ENCODE measurements at places on chromosomes 1 and 21.

DNA sequence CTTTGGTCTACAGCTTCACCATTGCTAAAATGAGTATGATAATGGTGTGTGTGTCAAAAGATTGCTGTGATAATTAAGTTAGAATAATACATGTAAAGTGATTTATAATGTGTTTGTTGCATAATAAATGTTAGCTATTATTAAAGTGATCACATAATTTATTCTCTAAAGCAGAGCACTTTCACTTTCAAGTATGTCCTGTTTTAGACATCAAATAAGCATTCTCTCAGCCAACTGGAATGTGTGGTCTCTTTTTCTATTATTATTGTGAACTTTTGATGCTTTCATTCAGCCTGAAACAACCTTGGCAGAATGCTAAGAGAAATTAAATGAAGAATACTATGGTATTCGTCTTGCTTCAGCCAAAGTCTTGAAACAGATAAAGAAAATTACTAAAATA is 102.8 kb upstream of the COL11A1 start:
- DNase-seq = no peak

DNA sequence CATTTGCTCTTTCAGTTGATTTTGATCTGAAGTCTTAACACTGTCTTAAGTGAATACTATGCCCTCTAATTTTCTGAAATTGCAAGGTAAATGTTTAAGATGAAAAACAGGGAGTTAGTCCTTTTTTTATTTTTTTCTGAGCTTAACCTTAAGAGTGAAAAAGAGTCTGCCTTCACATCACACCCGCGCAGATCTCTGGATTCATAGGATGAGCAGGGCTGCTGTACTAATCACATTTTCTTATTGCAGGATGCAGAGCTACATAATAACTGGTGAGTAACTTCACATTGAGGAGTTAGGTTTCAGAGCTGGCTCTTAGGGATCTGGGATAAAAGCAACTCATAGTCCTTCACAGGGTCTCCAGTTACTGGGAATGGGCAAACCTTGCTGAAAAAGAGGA is 188.7 kb upstream of the ATP1B1 start:
- DNase-seq = no peak

- DNase-seq = no peak
These were observed 261.7 kb downstream of the KCNJ6 start for GRCh38 chr21:37654596-37654995.

GRCh38 chr1:83746234-83746633 is 252.7 kb downstream of the TTLL7 start:
- DNase-seq = no peak

- peak; percentile 42 for DNase-seq
These were observed 43.2 kb downstream of the ELK4 start for GRCh38 chr1:205588636-205589035.

DNA sequence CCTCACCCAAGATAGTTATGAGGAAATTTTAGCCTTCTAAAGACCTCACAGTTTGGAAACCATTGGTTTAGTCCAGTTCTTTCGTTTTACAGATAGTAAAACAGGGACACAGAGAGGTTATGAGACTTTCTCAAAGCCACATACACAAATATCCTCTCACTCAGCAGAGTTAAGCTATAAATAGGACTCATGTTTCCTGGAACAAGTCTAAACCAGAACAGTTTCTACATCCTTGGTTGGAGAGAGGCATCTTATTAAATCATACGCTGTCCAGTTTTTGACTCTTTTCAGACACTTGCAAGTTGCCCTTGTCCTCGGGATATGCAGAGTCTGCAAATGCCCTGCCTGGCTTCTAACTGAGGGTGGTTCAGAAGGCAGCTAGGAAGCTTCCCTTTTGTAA is 462.1 kb upstream of the DEPDC1 start:
- DNase-seq = no peak

DNA sequence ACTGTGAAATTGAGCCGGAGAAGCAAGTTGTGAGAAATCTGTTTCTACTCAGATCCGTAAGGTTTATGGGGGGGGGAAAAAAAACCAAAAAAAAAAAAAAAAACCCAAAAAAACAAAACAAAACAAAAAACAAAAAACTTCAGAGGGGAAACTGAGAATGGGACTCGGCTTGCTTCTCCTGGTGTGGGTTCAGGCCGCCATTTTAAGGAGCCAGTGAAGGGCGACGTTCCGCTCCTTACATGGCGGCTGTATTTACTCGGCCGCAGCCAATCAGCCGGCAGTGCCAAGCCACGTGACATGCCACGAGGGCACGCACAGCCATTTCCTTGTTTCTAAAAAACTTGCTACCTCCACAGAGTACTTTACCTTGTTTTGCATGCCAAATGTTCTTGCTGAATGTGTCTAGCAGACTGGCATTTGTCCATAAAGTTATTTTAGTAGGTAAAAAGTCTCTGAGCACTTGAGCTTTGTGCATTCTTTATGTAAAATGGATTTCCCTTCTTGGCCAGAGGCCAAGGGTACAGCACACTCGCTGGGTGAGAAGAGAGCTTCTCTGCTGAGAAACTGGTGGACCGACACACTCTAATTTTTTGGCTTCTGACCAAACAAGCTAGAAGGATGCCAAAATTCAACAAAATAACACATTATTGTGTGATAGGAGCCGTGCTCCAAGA is 101.8 kb downstream of the NFIA start:
- no peak for DNase-seq

DNA sequence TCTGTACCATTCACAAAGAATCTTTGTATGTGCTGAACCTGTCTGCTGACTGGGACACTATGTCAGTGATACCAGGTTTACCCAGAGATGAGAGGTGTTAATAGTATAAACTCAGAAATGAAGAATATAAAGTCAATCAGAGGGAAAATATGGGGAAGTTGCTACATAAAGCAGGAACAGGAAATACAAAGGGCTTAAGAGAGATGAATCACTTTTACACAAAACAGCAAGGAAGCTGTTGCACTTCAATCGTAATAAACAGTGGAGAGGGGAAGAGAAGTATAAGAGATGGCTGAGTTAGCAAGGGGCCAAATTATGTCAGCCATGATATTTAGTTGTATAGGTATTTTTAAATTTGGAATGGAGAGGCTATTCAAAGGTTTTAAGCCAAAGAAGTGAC is 890.2 kb upstream of the NCAM2 start:
- DNase-seq = no peak

- DNase-seq = peak; percentile 33
These were observed 70.3 kb upstream of the TINAGL1 start for GRCh38 chr1:31505911-31506497.

- no peak for DNase-seq
These were observed 294.4 kb upstream of the NR5A2 start for GRCh38 chr1:199733125-199733524.

GRCh38 chr1:22417466-22417865 is 34.2 kb upstream of the ZBTB40 start:
- no peak for DNase-seq

- peak; percentile 59 for DNase-seq
These were observed 8.6 kb downstream of the HJV start for GRCh38 chr1:146012703-146013558.

- no peak for DNase-seq
These were observed 46.8 kb downstream of the USP24 start for GRCh38 chr1:55168353-55168752.

Data from stimulated activated naive CD8-positive, alpha-beta T cell treated with anti-CD3 and anti-CD28 coated beads, Interleukin-15, Interleukin-2, amounts not matched to agents 100 U/mL and 50 U/mL, for 24 hours (primary cell).